Activated T-helper 2 cell treated with anti-CD3 and anti-CD28 coated beads, Interferon-gamma antibody, Interleukin-2, Interleukin-4, amounts not matched to agents 10 μg/mL and 5 μg/mL and 100 μg/mL, durations not matched to agents 14 hours and 24 hours and 36 hours (primary cell): ENCODE measurements at places on chromosomes 4 and X.

- no peaks in the 10 kb centered on the region for H3K4me1 ChIP-seq
- no peaks in the 10 kb centered on the region for H3K36me3 ChIP-seq
These were observed 615.2 kb downstream of the TRIML1 start for GRCh38 chr4:188754372-188755002.

DNA sequence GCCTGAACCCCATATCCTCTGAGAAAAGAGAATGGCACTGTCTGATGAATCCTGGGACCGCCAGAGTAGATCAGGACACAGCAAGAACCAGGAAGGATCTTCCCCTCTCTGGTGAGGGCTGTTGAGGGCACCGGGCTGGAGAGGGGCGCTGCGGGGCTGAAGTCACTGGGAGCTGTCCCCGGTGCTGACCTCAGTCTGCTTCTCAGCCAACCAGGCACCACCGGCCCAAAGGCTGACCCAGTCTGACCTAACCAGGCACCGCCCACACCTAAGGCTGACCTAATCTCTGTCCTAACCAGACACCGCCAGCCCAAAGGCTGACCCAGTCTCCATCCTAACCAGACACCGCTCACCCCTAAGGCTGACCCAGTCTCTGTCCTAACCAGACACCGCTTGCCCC lies 82.8 kb downstream of the CPZ start:
- no peaks in the 10 kb centered on the region for H3K36me3 ChIP-seq
- H3K4me3 ChIP-seq = no peak overlapping the region
- no peaks in the 10 kb centered on the region for H3K4me1 ChIP-seq
- DNase-seq = no peak

DNA sequence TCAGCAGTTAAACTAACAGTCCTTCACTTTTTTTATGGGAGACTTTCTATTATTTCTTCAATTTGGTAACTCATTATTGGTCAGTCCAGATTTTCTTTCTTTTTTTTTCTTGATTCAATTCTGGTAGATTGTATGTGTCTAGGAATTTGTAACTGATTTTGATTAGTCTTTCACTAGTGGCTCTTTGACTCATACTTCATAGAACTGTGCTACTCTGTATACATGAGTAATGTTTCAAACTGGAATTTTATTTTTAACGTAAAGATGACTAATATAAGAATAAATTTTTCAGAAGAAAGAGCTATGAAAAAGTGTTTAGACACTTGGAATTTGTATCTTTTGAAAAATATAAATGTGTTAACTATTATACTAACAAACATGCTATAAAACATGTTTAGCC lies 813.0 kb downstream of the TRAM1L1 start:
- H3K36me3 ChIP-seq = no peaks in the 10 kb centered on the region
- DNase-seq = no peak
- no peak overlapping the region for H3K4me3 ChIP-seq
- no peak overlapping the region for H3K27ac ChIP-seq
- H3K4me1 ChIP-seq = no peaks in the 10 kb centered on the region

GRCh38 chrX:111483881-111484280 lies 27.6 kb upstream of the SERTM2 start:
- no peak overlapping the region for H3K4me3 ChIP-seq
- H3K27ac ChIP-seq = no peak overlapping the region
- no peaks in the 10 kb centered on the region for H3K4me1 ChIP-seq
- DNase-seq = no peak
- H3K27me3 ChIP-seq = no peaks in the 10 kb centered on the region
- no peaks in the 10 kb centered on the region for H3K36me3 ChIP-seq
